CMK (cell line): ENCODE measurements at places on chromosomes 6 and 20.

DNA sequence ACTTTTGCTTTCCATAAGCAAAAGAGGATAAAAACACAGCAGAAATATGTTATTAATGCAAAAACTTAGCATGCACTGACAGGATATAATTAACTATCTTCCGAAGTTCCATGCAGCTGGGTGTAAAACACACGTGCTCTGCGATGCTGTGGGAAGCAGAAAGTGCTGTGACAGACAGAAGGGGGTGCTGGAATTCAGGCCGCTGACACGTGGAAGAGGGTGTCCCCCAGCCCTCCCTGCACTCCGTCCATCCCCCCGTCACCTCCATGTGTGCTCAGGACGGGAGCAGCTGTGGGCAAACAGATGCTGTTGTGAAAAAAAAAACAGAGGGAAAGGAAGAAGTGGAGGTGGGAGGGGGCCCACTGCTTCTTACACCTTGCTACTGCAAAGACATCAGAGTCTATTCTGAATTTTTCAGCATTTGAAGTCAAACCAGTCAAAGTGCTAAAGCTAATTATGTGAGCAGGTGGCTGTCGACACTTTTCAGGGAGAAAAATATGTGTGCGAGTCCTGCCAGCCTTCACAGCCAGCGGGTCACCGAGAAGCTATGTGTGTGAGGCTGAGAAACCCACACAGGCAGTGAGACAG is 175.9 kb upstream of the AFDN start:
- DNase-seq: no peak

GRCh38 chr6:8881663-8882062 is 446.3 kb upstream of the SLC35B3 start:
- no peak for DNase-seq

GRCh38 chr20:24989162-24989561 is 3.4 kb downstream of the APMAP start:
- DNase-seq: no peak

DNA sequence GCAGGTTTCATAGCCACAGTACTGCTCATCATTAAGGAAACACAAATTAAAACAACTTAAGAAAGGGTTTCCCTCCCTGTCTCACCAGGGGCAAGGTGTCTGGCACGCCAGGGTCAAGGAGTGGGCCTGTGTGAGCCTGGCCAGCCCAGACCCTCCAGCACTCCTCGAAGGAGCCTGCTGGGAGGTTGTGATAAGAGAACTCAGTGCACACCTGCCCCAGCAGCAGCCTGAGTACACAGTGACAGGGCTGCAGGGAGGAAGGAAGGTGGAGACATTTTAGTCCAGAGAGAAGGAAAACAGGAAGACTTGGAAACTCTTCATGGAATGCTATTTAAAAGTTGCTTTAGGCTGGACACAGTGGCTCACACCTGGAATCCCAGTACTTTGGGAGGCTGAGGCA is 14.1 kb downstream of the NINL start:
- no peak for DNase-seq

DNA sequence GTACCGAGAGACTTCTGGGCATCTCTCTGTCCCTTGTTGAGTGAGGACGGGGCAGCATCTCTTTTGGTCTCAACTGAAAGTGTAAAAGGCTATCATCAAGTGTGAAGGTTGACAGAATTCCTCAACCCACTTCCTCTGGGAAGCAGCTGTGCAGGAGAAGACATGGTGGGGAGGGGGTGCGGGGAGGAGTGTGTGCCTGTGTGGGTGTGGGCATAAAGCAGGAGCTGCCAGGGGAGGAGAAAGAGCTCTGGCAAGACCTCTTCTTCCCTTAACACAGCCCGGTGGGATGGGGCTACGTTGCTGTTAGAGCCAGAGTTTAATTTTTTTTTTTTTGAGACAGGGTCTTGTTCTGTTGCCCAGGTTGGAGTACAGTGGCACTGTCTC is 31.8 kb downstream of the CPXM1 start:
- no peak for DNase-seq
